Stimulated activated CD4-positive, alpha-beta T cell treated with anti-CD3 and anti-CD28 coated beads, Interleukin-1b, Interleukin-23, amount 100 ng/mL, for 24 hours (primary cell): ENCODE measurements at places on chromosomes 6 and 20.

DNA sequence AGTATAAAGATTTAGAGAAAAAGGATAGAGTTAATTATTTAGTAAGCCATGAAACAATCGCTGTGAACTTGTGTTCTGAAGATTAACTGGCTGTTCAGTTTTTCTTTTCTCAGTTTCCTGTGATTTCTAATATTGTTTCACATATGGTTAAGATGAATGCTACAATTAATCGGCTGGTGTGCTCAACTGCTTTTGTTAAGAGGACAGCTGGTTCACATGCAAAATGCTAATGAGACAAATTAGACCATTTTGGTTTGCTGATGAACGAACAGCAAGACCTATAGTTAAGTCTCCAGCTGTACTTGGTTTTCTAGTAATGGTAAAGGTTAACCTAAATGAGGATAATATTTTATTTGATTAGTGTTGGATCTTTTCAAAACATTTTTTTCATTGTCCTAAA lies 10.8 kb upstream of the NHSL1 start:
- DNase-seq: no peak

DNA sequence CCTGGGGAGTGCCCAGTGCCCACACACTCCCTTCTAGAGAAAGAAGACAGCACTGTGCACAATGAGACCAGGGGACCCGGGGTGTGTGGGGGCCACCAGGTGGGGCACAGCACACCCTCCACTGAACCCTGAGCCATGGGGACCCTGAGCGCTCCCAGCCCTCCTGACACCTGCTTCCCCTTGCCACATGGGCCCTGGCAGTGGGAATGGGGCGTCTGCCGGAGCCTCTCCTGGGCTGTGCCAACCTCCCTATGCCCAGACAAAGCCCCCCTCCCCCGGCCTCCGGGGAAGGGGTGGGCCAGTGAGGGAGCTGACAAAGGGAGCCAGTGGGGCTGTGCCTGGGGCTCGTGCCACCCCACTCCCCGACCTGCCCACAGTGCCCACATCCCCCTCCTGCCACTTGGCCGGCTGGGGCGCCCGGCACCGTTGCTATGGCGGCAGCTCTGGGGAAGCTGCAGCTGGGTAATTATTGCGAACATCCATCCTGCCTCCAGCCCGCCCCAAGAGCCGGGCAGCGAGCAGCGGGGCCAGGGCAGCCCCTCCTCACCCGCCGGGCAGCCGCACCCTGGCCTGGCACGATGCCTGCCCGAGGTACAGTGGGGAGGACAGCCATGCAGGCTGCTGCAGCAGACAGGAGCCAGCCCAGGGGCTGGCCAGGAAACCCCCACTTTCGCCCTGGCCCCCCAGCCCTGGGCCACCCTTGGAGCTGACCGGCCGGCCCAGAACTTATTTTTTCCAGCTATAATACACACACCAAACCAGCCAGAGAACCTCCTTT lies 41.9 kb upstream of the NOL4L start:
- no peak for DNase-seq

DNA sequence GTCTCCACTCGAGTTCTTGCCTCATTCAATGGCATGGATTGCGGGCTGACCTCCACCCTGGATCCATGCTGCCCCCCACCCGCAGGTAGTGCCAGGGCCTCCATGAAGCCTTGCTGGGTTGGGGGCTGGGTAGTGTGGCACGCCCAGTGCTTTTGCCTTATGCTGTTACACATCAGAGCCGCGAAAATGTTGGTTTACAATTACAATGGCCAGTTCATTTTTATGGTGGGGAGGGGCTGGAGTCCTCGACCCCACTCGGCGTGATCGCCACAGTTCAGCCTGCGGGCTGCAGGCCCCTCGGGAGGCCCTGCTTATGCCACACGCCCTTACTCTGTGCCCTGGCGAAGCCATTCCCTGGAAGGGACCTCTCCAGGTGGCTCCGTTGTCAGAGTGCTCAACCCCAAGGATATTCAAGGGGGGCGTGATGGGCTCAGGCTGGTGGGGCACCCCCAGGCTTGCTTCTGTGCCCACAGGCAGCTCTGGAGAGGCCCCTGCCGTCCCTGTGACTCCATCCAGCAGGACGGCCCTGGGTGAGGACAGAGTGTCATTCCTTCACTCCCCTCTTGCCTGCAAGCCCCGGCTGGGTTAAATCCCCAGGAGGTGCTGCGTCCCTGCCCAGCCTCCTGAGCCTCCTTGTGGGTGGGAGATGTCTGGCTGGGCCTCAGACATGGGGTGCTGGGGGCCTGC lies 14.8 kb downstream of the ITPA start:
- no peak for DNase-seq

- DNase-seq: no peak
Observed at GRCh38 chr20:7637184-7637583, 303.1 kb downstream of the HAO1 start.

GRCh38 chr6:157557559-157557958 lies 176.6 kb downstream of the ZDHHC14 start:
- DNase-seq: no peak

- DNase-seq: no peak
Observed at GRCh38 chr6:29376003-29376402, 912 bp upstream of the OR12D3 start.

DNA sequence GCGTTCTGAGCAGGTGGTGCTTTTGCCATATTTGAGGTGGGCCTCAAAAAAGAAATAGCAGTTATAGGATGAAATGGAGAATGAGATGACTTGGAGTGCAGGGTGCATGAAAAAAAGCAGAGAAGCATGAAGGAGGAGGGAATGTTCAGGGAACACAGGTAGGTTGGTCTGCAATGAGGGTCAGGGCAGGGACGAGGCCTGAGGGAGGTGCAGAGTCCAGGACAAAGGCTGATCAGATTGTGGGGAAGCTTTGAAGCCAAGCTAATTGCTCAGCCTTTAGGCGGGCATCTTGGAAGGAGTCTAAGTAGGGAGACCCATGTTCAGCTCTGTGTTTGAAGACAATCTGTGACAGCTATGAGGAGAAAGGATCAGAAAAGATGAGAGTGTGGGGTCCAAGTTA lies 12.0 kb downstream of the TRAM2 start:
- DNase-seq: no peak
